ENCODE measurements at places on chromosomes 1 and 21.

- H3K27me3 ChIP-seq, result peaks cover under 1% of the 10 kb centered on the region
- no peaks in the 10 kb centered on the region for H3K4me1 ChIP-seq
- DNase-seq, result no peak
- H3K36me3 ChIP-seq, result no peaks in the 10 kb centered on the region
Measured at GRCh38 chr21:42672699-42673458, 19.5 kb downstream of the PDE9A start.

GRCh38 chr1:227758366-227758765, 23.1 kb downstream of the SNAP47 start:
- DNase-seq, result no peak
- no peak overlapping the region for H3K27ac ChIP-seq
- H3K27me3 ChIP-seq, result no peaks in the 10 kb centered on the region

- no peaks in the 10 kb centered on the region for H3K27me3 ChIP-seq
- no peak for DNase-seq
- H3K4me1 ChIP-seq, result peaks cover 82% of the 10 kb centered on the region
- peak overlapping the region; percentile 88 for H3K27ac ChIP-seq
- H3K4me3 ChIP-seq, result peak overlapping the region; percentile 84
- H3K36me3 ChIP-seq, result peaks cover 17% of the 10 kb centered on the region
Measured at GRCh38 chr1:160741612-160742348, 2.7 kb downstream of the SLAMF7 start.

GRCh38 chr1:7422081-7422480, 349.0 kb upstream of the VAMP3 start:
- peaks cover 56% of the 10 kb centered on the region for H3K27me3 ChIP-seq
- no peak overlapping the region for H3K4me3 ChIP-seq
- no peak overlapping the region for H3K27ac ChIP-seq
- H3K36me3 ChIP-seq, result no peaks in the 10 kb centered on the region
- no peak for DNase-seq

GRCh38 chr1:24295535-24295934, 23.6 kb upstream of the GRHL3 start:
- H3K36me3 ChIP-seq, result no peaks in the 10 kb centered on the region
- H3K4me1 ChIP-seq, result no peaks in the 10 kb centered on the region
- no peak overlapping the region for H3K27ac ChIP-seq

- H3K4me3 ChIP-seq, result peak overlapping the region; percentile 73
- peaks cover 16% of the 10 kb centered on the region for H3K36me3 ChIP-seq
Measured at GRCh38 chr1:234722904-234723720, 113.1 kb upstream of the IRF2BP2 start.

GRCh38 chr1:104459886-104460285, 710.2 kb downstream of the AMY1C start:
- H3K4me1 ChIP-seq, result no peaks in the 10 kb centered on the region
- H3K27me3 ChIP-seq, result no peaks in the 10 kb centered on the region
- no peaks in the 10 kb centered on the region for H3K36me3 ChIP-seq
- DNase-seq, result no peak

DNA sequence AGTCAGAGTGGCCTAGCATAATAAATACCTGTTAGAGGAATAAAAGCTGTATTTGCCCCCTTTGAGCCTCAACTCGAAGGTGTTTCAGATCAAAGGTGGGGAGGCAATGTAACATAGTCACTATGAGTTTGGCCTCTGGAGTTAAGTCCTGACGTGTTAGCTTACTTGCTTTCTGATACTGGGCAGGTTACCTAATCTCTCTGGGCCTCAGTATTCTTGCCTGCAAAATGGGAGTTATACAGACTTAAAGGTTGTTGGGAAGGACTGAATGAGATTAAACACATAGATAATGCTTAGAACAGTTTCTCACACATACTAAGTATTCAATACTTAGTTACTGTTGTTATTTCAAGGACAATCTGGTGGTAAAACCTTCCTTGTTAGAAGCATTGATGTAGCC, 15.5 kb downstream of the RNF220 start:
- no peaks in the 10 kb centered on the region for H3K4me1 ChIP-seq
- no peak overlapping the region for H3K4me3 ChIP-seq
- peaks cover 1% of the 10 kb centered on the region for H3K36me3 ChIP-seq
- no peak for DNase-seq
- peaks cover 66% of the 10 kb centered on the region for H3K27me3 ChIP-seq

- H3K27ac ChIP-seq, result no peak overlapping the region
- H3K4me1 ChIP-seq, result no peaks in the 10 kb centered on the region
- no peaks in the 10 kb centered on the region for H3K36me3 ChIP-seq
- no peak overlapping the region for H3K4me3 ChIP-seq
Measured at GRCh38 chr1:115545791-115546733, 95.7 kb upstream of the VANGL1 start.

- no peaks in the 10 kb centered on the region for H3K36me3 ChIP-seq
- no peak overlapping the region for H3K4me3 ChIP-seq
- DNase-seq, result no peak
Measured at GRCh38 chr1:244235157-244235556, 184.1 kb downstream of the ZBTB18 start.

GRCh38 chr1:221697923-221698425, 43.9 kb downstream of the DUSP10 start:
- no peak for DNase-seq
- no peak overlapping the region for H3K4me3 ChIP-seq
- H3K27ac ChIP-seq, result peak overlapping the region; percentile 54

DNA sequence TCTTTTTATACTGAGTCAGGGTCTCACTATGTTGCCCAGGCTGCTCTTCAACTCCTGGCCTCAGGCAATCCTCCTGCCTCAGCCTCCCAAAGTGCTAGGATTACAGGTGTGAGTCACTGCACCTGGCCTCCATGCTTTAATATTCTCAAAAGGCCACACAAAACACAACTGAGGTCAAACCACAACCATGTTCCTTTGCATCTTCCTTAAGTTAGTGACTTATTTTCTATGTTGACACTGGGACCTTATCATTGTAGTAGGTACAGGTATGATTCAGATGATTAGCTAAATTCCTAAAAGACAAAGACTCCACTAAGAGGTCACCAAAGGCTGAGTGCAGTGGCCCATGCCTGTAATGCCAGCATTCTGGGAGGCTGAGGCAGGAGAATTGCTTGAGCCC, 131.9 kb upstream of the ATP1B1 start:
- no peaks in the 10 kb centered on the region for H3K36me3 ChIP-seq
- no peak for DNase-seq
- H3K27me3 ChIP-seq, result no peaks in the 10 kb centered on the region
- H3K4me1 ChIP-seq, result peaks cover 6% of the 10 kb centered on the region

DNA sequence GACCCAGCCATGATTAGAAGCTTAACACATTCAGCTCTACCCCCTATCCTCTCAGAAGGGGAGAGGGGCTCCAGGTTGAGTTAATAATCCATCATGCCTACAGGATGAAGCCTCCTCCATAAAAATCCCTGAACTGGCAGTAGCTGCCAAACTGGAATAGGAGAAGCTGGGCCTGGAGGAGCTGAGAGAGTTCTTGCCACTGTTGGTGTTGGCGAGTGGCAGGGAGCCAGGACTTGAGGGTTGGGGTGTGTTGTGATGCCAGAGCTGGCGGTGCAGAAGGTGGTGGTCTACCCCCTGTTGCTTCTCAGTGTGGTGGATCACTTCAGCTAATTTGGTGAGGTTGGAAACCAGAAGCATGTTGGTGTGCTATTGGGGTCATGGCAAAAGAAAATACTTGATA, 36.5 kb downstream of the IVNS1ABP start:
- DNase-seq, result no peak
- no peak overlapping the region for H3K4me3 ChIP-seq
- peak overlapping the region; percentile 84 for H3K27ac ChIP-seq
- H3K36me3 ChIP-seq, result peaks cover 4% of the 10 kb centered on the region

GRCh38 chr1:151459331-151460046, at the start of gene POGZ:
Gene POGZ (minus strand): TSS chr1:151459494. CDS start chr1:151442204, 17,290 bp downstream.
- peaks cover 18% of the 10 kb centered on the region for H3K4me1 ChIP-seq
- peaks cover 30% of the 10 kb centered on the region for H3K27me3 ChIP-seq
- DNase-seq, result peak; percentile 90

- H3K27me3 ChIP-seq, result peaks cover 18% of the 10 kb centered on the region
- no peaks in the 10 kb centered on the region for H3K4me1 ChIP-seq
- H3K4me3 ChIP-seq, result no peak overlapping the region
Measured at GRCh38 chr1:213423041-213423440, 372.0 kb downstream of the RPS6KC1 start.

- H3K27me3 ChIP-seq, result peaks cover 23% of the 10 kb centered on the region
- no peak overlapping the region for H3K27ac ChIP-seq
- peaks cover 3% of the 10 kb centered on the region for H3K36me3 ChIP-seq
Measured at GRCh38 chr1:203264052-203264501, 34.6 kb upstream of the CHIT1 start.

DNA sequence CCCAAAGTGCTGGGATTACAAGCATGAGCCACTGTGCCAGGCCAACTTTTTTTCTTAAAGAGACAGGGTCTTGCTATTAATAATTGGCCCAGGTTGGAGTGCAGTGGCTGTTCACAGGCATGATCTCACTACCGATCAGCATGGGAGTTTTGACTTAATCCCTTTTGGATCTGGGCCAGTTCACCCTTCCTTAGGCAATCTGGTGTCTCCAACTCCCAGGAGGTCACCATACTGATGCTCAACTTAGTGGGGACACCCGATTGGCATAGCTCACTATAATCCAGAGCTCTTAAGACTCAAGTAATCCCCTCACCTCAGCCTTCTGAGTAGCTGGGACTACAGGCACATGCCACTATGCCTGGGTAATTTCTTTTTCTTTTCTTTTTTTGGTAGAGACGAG, 64.2 kb upstream of the SCYL3 start:
- H3K27me3 ChIP-seq, result no peaks in the 10 kb centered on the region
- no peak for DNase-seq
- H3K27ac ChIP-seq, result no peak overlapping the region
- H3K36me3 ChIP-seq, result peaks cover 7% of the 10 kb centered on the region
- no peak overlapping the region for H3K4me3 ChIP-seq

- no peak for DNase-seq
- H3K27me3 ChIP-seq, result no peaks in the 10 kb centered on the region
- H3K36me3 ChIP-seq, result peaks cover 33% of the 10 kb centered on the region
Measured at GRCh38 chr1:202725526-202725925, 15.3 kb upstream of the SYT2 start.

- no peak overlapping the region for H3K27ac ChIP-seq
- peaks cover 3% of the 10 kb centered on the region for H3K27me3 ChIP-seq
- no peaks in the 10 kb centered on the region for H3K4me1 ChIP-seq
Measured at GRCh38 chr1:114032271-114033215, 53.3 kb downstream of the OLFML3 start.

DNA sequence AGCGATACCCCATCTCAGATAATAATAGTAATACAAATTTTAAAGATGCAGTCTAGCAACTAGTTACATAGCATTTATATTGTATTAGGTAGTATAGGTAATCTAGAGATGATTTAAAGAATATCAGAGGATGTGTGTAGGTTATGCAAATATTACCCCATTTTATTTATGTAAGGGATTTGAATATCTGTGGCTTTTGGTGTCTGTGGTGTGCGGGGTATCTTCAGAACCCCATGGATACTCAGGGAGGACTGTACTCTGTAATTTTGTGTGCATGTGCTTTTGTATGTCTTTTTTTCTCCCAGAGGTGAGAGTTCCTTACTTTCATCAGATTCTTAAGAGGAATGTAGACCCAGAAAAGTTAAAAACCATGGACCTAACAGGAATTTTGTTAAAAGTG, 12.8 kb downstream of the RNF2 start:
- H3K36me3 ChIP-seq, result no peaks in the 10 kb centered on the region
- DNase-seq, result no peak
- no peak overlapping the region for H3K27ac ChIP-seq
- no peaks in the 10 kb centered on the region for H3K27me3 ChIP-seq
- H3K4me1 ChIP-seq, result peaks cover 45% of the 10 kb centered on the region
- no peak overlapping the region for H3K4me3 ChIP-seq

GRCh38 chr1:106912131-106912530, 144.3 kb upstream of the PRMT6 start:
- H3K4me1 ChIP-seq, result no peaks in the 10 kb centered on the region
- no peak overlapping the region for H3K27ac ChIP-seq
- H3K4me3 ChIP-seq, result no peak overlapping the region
- H3K27me3 ChIP-seq, result no peaks in the 10 kb centered on the region
- H3K36me3 ChIP-seq, result no peaks in the 10 kb centered on the region

GRCh38 chr1:99621340-99621901, 24.5 kb upstream of the PALMD start:
- H3K36me3 ChIP-seq, result no peaks in the 10 kb centered on the region
- no peaks in the 10 kb centered on the region for H3K4me1 ChIP-seq
- peaks cover 31% of the 10 kb centered on the region for H3K27me3 ChIP-seq
- H3K4me3 ChIP-seq, result no peak overlapping the region

- peaks cover 4% of the 10 kb centered on the region for H3K36me3 ChIP-seq
- no peak for DNase-seq
- peaks cover 7% of the 10 kb centered on the region for H3K27me3 ChIP-seq
- no peak overlapping the region for H3K27ac ChIP-seq
Measured at GRCh38 chr1:30889511-30889910, 19.0 kb downstream of the SDC3 start.

DNA sequence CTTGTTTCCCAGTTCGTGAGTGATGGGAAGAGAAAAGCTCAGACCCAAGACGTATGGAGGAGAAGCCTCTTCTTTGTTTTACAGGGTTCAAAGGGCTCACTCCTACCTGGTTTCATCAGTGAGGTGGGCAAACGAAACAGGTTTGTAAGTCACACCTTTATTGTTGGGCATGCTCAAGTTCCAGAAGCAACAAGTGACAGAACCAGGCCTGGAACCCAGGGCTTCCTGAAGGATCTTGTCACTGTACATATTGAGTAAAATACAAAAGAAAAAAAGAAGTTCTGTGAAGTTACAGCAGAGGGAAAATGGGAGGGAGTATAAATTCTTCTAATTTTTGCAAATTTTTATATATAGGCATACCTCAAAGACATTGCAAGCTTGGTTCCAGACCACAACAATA, 320.9 kb upstream of the PROX1 start:
- DNase-seq, result no peak
- H3K27ac ChIP-seq, result no peak overlapping the region
- no peaks in the 10 kb centered on the region for H3K4me1 ChIP-seq
- no peaks in the 10 kb centered on the region for H3K36me3 ChIP-seq

- no peak overlapping the region for H3K27ac ChIP-seq
- no peaks in the 10 kb centered on the region for H3K36me3 ChIP-seq
- no peak for DNase-seq
- H3K4me3 ChIP-seq, result no peak overlapping the region
- H3K4me1 ChIP-seq, result no peaks in the 10 kb centered on the region
Measured at GRCh38 chr1:50265790-50266314, 157.1 kb downstream of the ELAVL4 start.

DNA sequence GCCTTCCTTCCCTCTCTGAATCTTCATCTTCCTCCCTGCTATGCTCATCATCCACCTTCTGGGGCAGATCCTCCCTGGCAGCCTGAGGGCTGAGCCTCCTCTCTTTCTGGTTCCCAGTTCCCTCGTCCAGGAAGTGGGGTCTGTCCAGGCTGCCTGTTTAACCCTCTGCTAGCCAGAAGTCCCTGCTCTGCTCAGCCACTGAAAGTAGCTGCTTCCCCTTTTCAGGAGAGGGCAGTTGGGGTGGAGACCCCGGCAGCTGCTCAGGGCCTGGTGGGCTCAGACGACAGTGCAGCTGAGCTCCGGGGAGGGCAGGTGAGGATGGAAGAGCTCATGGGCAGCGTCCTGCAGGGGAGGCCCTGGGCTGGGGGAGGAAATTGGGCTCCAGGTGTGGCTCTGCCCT, 43.1 kb upstream of the ETV3 start:
- H3K36me3 ChIP-seq, result no peaks in the 10 kb centered on the region
- no peak for DNase-seq
- H3K4me1 ChIP-seq, result no peaks in the 10 kb centered on the region
- H3K27me3 ChIP-seq, result peaks cover 62% of the 10 kb centered on the region

Data from central memory CD8-positive, alpha-beta T cell (primary cell).